ENCODE measurements at places on chromosomes 16 and 17.

DNA sequence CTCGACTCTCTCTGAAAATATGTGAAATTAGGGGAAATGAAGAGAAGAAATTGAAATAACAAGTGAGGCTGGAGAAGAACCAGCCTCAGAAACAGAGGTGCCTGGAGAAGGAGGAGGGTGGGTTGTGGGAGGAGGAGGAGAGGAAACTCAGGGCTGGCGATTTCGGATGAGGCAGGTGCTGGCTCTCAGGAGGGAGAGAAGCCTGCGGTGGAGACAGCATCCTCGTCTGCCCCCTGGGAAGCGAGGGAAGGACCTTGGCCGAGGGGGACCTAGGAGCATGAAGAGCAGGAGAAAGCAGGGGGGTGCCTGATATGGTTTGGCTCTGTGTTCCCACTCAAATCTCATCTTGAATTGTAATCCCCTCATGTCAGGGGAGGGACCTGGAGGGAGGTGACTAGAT, 264.7 kb upstream of the TNRC6C start:
- DNase-seq, result peak; percentile 60

DNA sequence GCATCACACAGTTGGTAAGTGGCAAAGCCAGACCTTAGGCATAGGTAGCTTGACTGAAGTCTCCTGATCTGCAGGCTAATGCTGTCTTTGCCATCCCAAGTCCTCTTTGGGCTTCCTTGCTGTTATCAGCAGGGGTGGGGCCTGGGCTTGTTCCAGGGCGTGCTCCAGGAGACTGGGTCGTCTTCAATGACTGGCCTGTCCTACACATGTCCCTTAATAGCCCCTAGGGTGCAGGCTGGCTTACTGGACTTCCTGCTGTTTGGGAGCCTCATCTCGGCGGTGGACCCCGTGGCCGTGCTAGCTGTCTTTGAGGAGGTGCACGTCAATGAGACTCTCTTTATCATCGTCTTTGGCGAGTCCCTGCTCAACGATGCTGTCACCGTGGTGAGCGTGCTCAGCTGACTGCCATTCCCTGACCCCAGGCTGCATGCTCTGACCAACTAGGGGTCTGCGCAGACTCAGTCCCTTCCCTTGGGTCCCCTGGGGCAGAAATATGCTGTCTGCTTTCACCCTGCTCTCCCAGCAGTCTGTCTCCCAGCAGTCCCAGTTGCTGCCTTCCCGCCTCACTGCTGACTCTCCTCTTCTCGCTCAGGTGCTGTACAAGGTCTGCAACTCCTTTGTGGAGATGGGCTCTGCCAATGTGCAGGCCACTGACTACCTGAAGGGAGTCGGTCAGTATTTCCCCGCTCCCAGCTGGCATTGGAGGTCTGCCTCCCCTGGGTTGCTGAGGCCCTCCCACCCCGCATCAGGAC, 6.2 kb downstream of the SLC9A5 start:
- no peak for DNase-seq

GRCh38 chr17:17377071-17377967, 74.1 kb downstream of the NT5M start:
- DNase-seq, result no peak

GRCh38 chr16:1458977-1459341, 14.6 kb upstream of the CCDC154 start:
- no peak for DNase-seq

GRCh38 chr17:47804461-47804860, 17.1 kb downstream of the OSBPL7 start:
- DNase-seq, result peak; percentile 52

- DNase-seq, result no peak
Measured at GRCh38 chr17:47295037-47295873, 28.5 kb upstream of the EFCAB13 start.

GRCh38 chr16:82653550-82654511, 27.1 kb downstream of the CDH13 start:
- DNase-seq, result no peak

GRCh38 chr17:40086150-40087044, 14.0 kb downstream of the NR1D1 start:
- DNase-seq, result no peak

GRCh38 chr16:51545951-51546350, 394.9 kb upstream of the SALL1 start:
- DNase-seq, result no peak

DNA sequence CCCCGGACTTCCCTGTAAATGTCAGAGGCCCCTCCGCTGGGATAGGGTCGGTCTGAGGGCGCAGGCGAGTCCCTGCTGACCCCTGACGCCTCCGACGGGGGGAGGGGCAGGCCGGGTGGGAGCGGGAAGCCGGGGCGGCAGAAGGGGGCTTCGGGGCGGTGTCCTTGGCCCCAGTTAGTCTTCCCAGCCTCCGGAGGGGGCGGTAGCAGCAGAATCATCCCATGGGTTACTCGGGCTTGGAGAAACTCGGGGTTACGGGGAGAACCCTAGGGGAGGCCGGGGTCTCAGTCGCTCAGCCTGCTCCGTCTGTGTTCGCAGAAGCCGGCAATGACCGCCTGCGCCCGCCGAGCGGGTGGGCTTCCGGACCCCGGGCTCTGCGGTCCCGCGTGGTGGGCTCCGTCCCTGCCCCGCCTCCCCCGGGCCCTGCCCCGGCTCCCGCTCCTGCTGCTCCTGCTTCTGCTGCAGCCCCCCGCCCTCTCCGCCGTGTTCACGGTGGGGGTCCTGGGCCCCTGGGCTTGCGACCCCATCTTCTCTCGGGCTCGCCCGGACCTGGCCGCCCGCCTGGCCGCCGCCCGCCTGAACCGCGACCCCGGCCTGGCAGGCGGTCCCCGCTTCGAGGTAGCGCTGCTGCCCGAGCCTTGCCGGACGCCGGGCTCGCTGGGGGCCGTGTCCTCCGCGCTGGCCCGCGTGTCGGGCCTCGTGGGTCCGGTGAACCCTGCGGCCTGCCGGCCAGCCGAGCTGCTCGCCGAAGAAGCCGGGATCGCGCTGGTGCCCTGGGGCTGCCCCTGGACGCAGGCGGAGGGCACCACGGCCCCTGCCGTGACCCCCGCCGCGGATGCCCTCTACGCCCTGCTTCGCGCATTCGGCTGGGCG, 542 bp downstream of the GUCY2D start:
- no peak for DNase-seq

- no peak for DNase-seq
Measured at GRCh38 chr16:65312071-65312470, 190.2 kb upstream of the CDH11 start.

DNA sequence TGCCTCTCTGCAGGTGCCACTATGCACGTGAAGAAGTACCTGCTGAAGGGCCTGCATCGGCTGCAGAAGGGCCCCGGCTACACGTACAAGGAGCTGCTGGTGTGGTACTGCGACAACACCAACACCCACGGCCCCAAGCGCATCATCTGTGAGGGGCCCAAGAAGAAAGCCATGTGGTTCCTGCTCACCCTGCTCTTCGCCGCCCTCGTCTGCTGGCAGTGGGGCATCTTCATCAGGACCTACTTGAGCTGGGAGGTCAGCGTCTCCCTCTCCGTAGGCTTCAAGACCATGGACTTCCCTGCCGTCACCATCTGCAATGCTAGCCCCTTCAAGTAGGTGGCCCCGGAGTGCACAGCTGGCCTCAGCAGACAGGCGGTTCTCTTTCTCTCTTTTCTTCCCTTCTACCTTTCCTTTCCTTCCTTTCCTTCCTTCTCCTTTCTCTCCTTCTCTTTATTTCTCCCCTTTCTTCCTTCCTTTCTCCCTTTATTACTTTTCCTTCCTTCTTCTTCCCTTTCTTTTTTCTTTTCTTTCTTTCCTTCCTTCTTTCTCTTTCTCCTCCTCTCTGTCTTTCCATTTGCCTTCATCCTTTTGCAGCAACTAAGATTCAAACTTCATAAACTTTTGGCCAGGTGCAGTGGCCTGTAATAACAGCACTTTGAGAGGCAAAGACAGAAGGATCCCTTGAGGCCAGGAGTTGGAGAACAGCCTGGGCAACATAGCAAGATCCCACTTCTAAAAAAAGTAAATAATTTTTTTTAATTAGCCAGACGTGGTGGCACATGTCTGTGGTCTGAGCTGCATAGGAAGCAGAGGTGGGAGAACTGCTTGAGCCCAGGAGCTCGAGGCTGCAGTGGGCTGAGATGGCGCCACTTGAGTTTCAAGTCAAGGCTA, 46.7 kb downstream of the SCNN1B start:
- DNase-seq, result no peak

GRCh38 chr17:49842371-49842770, 5.5 kb downstream of the TAC4 start:
- DNase-seq, result no peak

DNA sequence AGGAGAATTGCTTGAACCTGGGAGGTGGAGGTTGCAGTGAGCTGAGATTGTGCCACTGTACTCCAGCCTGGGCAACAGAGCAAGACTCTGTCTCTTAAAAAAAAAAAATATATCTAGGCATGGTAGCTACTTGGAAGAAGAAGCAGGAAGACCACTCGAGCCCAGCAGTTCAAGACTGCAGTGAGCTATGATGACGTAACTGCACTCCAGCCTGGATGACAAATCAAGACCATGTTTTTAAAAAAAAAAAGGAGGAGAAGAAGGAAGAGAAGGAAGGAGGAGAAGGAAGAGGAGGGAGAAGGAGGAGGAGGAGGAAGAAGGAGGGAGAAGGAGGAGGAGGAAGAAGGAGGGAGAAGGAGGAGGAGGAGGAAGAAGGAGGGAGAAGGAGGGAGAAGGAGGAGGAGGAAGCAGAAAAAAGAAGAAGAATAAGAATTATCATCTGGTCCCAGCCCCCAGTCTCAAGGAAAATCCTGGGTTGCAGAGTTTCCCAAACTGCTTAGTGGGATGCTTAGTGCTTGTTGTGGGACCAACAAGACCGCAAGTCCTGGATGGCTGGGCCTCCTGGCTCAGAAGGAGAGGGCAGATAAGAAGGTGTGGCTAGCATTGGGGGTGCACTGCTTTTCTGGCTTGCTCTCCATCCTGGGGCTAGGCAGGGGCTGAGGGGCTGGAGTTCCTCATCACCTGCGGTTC, 3.7 kb upstream of the DRC7 start:
- peak; percentile 34 for DNase-seq

DNA sequence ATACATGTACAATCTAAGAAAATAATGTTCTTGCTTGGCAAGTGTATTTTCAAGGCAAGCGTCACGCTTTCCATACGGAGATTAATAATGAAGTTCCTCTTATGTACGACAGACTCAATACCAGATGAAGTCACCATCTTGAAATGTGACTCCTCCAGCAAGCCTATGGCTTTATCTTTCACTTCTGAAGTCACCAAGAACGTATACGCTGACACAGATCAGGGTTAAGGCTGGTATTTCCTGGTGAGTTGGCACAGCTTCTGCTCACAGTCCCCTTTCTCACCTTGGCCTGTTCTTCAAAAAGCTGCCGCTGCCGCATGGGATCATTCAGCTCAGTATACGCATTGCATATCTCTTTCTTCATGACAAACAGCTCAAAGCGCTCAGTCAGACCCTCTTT, 6.1 kb upstream of the ADAT1 start:
- no peak for DNase-seq

DNA sequence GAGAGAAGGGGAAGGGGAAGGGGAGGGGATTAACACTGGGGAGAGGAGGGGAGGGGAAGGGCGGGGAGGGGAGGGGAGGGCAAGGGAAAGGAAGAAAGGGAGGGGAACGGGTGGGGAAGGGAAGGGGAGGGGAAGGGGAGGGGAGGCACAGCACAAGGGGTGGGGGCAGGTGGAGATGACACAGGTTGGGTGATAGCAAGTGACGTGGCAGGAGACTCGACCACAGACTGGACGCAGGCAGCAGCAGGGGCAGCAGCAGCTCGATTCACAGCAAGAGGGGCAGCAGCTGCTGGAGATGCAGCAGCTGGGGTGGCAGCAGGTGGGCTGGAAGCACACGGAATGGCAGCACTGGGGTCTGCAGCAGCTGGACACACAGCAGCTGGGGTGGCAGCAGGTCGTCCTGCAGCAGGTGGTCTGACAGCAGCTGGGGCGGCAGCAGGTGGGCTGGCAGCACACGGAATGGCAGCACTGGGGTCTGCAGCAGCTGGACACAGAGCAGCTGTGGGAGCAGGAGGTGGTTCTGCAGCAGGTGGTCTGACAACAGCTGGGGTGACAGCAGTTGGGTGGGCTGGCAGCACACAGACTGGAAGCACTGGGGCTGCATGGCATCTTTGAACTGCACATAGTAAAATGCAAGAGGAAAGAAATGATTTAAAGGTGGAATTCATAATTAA, at the start of gene KRTAP4-16:
Gene KRTAP4-16, minus strand, starts transcription at position 624 of the 674 bp plus-strand sequence. Its CDS starts 0 bp downstream, at position 624.
- no peak for DNase-seq

- DNase-seq, result no peak
Measured at GRCh38 chr16:47779201-47780016, 318.3 kb downstream of the PHKB start.

DNA sequence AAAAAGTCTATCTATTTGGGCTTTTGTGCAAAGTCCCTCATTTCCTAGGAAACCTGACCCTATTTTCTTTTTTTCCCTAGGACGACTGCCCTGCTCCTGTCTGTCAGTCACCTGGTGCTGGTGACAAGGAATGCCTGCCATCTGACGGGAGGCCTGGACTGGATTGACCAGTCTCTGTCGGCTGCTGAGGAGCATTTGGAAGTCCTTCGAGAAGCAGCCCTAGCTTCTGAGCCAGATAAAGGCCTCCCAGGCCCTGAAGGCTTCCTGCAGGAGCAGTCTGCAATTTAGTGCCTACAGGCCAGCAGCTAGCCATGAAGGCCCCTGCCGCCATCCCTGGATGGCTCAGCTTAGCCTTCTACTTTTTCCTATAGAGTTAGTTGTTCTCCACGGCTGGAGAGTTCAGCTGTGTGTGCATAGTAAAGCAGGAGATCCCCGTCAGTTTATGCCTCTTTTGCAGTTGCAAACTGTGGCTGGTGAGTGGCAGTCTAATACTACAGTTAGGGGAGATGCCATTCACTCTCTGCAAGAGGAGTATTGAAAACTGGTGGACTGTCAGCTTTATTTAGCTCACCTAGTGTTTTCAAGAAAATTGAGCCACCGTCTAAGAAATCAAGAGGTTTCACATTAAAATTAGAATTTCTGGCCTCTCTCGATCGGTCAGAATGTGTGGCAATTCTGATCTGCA, 12.9 kb downstream of the TMEM98 start:
- DNase-seq, result no peak

GRCh38 chr17:65586899-65587298, 25.5 kb upstream of the AXIN2 start:
- DNase-seq, result no peak

DNA sequence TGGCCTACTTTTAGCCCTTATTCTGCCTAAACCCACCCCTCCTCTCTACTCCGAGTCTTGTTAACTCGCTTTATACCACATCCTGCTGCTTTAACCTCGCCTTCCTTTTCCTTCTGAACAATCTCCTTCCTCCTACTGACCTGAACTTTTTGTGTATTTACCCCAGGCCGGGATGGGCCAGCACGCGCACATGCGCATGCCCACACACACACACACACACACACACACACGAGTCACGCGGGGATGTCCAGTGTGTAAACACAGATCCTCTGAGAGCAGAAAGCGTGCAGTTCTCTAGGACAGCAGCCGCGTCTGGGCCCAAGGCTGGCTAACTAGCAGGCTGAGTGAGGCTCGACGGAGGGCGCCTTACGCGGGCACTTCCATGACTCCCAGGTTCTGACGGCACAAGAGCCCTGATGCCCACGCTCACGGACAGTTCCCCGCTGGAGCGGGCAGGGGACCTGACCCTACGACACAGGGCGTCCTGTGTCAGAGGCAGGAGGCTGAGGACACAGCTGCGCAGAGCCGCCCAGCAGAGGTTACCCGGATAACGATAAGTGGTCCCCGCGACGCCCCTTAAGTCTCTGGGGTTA, 610 bp downstream of the PIK3R5 start:
- DNase-seq, result no peak

GRCh38 chr17:64332502-64332901, 58.2 kb downstream of the PECAM1 start:
- DNase-seq, result peak; percentile 80

- DNase-seq, result no peak
Measured at GRCh38 chr17:19911033-19911432, 43.3 kb upstream of the ULK2 start.

All from vagina (tissue), 2 donors.